ENCODE measurements at places on chromosomes 3 and 15.

DNA sequence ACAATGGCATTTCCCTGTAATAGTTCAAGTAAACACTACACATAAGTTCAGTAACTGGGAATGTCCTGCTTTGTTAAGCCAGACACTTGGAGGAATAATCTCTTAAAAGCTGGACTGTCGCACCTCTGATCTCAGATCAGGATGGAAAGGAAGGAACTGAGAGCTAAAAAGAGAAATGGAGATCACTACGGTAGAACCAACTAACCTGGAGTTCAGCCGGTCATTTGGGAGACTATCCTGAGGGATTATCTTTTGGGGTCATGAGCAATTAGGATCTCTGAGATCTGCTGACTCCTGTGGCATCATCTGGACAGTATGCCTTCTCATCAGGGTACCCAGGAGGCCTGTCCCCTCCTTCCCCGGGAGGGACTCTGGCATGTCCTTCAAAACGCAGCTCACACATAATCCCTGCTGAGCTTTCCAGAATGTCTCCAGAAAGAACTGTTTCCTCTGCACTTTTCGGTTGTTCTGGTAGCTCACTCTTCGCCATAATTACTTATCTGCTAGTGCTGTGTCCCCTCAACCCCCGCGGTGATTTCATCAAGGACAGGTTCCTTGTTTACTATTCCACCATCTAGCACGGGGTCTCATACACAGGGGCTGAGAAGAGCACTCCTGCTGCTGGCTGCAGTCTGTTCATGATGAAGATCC lies 115.6 kb downstream of the SENP2 start:
- DNase-seq: no peak

- DNase-seq: no peak
Measured at GRCh38 chr3:66996696-66997095, 1.4 kb upstream of the KBTBD8 start.

- no peak for DNase-seq
Measured at GRCh38 chr3:172892158-172892557, 141.6 kb downstream of the ECT2 start.

- DNase-seq: peak; percentile 13
Measured at GRCh38 chr3:43194490-43195114, 88.7 kb upstream of the POMGNT2 start.

DNA sequence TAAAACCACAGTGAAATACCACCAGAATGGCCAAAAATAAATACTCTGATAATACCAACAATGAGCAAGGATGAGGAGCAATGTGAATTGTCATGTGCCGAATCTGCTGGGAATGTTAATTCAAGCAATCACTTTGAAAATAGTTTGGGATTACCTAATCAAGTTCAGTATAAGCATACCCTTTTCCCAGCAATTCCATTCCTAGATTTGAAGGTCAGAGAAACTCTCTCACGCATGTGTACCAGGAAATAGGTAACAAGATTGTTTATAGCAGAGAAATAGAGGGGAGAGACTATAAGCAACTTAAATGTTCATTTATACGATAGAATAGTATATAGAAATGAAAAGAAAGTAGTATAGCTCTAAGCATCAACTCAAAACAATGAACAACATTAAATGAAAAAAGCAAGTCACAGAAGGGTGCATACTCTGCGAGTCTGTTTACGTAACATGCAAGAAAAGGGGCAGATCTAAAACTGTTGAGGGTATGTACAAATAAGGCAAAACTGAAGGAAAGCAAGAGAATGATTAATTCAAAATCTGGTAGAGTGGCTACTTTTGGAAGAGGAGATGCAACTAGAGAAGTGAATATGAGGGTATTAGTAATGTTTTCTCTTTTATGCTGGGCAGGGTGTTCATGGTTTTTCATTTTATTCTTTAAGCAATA lies 27.4 kb downstream of the TMOD3 start:
- DNase-seq: no peak

Measured in stimulated activated CD4-positive, alpha-beta T cell treated with anti-CD3 and anti-CD28 coated beads, Interleukin-1b, Interleukin-23, amount 100 ng/mL, for 1 hour (primary cell).